ENCODE measurements at places on chromosomes 7 and 10.

DNA sequence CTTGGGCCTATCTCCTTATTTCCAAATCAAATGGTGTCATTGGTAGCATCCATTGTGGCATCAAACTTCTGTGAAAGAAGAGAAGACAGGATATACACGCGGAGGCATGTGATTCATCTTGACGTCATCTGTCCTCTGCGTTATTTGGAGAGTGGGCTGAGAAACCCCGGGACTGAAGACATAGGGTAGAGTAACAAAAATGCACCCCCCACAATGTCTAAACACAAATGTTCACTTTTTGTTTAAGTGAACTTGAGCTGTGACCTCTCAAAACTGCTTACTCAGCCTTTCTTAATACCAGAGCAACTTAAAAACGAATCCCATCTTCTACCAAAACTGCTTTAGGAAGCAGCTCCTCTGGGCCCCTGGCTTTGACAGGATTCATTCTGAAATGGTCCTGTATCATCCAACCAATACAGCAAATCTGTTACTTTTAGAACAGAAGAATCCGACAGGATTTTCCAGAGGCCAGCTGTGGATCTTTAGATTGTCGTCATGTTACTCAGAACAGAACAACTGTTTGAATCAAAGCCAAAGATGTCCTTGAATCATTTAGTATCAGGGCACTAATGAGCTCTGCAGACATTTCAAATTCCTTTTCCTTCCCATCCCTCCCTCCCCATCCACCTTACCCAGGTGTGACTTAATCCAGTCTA lies 438.1 kb downstream of the SUGCT start:
- DNase-seq, result peak; percentile 66

- no peak for DNase-seq
Measured at GRCh38 chr10:62199584-62199983, 69.1 kb downstream of the RTKN2 start.

- peak; percentile 69 for DNase-seq
Measured at GRCh38 chr7:8063706-8064297, 95.2 kb downstream of the GLCCI1 start.

DNA sequence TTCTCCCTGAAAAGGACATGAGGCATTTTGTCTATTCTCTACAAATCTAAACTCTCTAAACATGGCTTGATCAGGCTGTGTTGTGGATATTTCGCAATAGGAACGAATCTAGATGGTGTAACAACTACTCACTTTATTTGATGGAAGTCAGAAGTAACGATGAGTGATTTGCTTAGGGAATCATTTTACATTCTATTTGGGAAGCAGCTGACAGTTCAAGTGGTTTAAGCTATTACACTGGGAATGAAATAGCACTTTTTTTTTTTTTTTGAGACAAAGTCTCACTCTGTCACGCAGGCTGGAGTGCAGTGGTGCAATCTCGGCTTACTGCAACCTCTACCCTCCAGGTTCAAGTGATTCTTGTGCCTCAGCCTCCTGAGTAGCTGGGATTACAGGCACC lies 44.1 kb downstream of the NPY start:
- peak; percentile 15 for DNase-seq

- peak; percentile 28 for DNase-seq
Measured at GRCh38 chr7:897771-898376, 21.5 kb downstream of the GET4 start.

- DNase-seq, result no peak
Measured at GRCh38 chr10:75003891-75004290, 107.6 kb upstream of the SAMD8 start.

- peak; percentile 62 for DNase-seq
Measured at GRCh38 chr10:104336821-104337467, 1.3 kb downstream of the ITPRIP start.

Data from M059J (cell line).